ENCODE measurements at places on chromosomes 3 and 15.

GRCh38 chr15:101498717-101499480, 9.4 kb upstream of the PCSK6 start:
- no peak for DNase-seq

GRCh38 chr15:40511472-40512133, 40.8 kb downstream of the CHST14 start:
- peak; percentile 28 for DNase-seq

DNA sequence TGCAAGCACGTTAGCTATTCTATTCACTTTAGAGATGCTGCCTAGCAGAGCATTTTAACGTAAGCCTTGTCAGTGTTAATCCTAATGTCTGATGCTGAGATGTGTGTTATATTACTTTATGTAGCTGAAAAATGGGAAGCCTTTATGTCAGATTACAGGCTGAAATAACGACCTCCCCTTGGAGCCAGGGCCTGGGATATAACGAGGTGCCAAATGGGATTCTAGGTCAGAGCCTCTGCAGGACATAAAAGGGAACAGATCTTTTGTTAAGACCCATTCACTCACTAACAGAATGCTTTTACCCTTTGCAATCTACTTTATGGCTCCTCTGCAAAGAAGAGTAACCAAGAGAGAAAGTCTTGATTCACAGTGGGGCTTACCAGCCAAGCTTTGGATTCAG, 815.5 kb upstream of the CFAP20DC start:
- DNase-seq: no peak

GRCh38 chr15:29449136-29449535, 179.5 kb upstream of the NSMCE3 start:
- DNase-seq: no peak

DNA sequence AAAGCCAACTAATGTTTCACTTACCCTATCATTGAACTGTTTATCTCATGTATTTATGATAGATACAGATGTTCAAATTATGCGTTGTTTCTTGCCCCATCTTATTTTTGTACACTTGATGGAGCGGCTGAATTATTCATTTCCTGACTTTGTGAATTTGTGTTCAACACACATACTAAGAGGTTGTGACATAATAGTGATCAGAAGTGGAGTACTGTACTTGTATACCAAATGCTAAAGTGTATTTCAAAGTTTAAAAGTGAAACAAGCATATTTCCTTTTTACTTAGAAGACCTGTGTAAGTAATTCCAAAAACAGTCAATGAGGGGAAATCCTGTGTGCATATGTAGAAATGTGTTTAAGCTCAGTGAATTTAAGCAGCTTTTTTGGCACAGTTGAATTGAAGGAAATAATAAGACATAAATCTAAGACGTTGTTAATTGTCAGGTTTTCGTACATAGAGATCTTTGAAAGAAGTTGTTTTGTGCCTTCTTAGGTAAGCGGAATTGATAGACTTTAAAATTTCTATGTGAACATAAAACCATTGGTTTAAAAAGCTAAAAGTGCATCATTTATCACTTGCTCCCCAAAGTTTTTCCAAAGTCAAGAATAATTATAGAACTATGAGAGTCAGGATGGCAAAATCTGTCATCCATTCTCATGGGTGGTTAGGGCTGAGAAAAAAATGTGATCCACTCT, 1.9 kb downstream of the NFKBIZ start:
- DNase-seq: no peak

All from globus pallidus (tissue), 1 donor.